ENCODE measurements at places on chromosomes 2 and 18. TPM values are rescaled to one million over a fixed set of nuclear protein-coding genes. Genes with fewer than 3 reads are reported as not detected.
A peak's percentile ranks its signal among the peaks of the same experiment; 100 is the strongest.

DNA sequence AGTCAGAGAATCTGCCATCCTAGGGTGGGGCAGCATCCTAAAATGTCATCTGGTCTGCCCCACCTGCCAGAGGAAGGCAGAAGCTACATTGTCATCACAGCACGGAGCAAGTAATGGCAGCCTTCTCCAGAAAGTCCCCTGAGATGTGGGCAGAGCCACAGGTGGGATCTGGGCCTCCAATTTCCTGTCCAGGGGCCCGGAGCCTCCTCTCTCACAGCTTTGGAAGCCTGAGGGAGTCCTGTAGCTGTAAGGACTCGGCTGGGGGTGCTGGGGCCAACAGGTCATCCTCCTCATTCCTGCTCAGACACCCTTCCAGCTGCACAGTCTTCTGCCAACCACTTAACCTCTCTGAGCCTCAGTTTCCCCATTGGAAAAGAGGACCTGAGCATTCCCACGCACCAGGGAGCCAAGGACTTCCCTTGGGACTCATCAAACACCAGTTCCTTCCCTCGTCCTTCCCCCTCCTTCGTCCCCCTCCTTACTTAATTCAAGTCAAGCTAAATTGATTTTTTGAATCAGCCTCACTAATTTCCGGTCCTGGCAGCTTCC, 48.6 kb upstream of the ID2 start:
- no peak for DNase-seq

GRCh38 chr2:162073888-162074631, at the start of gene DPP4:
TSS of gene DPP4 (minus strand) at chr2:162074215. CDS start at chr2:162073981, 234 bp downstream.
- DNase-seq, result peak; percentile 37

DNA sequence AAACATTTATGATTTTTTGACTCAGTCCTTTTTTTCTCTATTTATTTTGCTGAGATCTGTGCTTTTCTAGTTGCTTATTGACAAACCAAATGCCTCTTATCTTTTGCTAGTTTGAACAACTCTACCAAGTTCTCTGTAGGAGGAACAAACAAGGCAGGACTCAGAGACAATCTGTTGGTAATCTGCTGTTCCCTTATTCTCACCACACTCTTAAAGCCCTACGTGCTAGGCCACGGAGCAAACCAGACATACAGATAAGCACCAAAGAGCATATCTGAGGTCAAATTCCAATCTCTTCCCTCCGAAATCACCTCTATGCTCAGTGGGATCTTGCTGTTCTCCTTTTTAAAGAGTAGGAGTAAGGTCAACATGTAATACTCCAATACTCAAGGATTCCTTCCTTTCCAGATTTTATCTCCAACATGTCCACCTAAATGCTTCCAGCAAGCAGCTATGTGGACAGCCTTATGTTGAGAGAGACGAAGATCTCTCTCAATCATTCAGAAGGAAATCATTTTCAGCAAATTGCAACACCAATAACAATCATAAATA, 18.4 kb downstream of the FN1 start:
- DNase-seq, result no peak

- no peak for DNase-seq
These were observed 16.5 kb upstream of the SERPINB7 start for GRCh38 chr18:63758615-63759240.

GRCh38 chr18:34787931-34788532, 77.9 kb downstream of the DTNA start:
- DNase-seq, result peak; percentile 56

DNA sequence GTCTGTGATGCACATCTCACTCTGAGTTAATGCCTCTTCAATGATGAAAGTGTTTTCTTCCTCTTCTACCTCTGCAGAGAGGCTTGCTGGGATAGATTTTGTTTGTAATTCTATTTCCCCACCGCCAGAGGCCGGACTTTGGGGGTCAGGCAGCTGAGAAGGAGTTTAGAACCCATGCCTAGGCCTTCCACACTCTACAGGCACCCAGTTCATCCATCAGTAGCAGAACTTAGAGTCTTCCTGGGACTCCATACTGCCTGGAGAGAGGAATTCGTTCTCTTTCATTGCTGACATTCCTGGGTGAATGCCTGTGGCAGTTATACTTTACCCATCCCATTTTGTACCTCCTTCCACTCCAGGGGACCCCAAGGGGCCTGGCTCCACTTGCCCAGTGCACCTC, 9.1 kb downstream of the TPRKB start:
- DNase-seq, result no peak

DNA sequence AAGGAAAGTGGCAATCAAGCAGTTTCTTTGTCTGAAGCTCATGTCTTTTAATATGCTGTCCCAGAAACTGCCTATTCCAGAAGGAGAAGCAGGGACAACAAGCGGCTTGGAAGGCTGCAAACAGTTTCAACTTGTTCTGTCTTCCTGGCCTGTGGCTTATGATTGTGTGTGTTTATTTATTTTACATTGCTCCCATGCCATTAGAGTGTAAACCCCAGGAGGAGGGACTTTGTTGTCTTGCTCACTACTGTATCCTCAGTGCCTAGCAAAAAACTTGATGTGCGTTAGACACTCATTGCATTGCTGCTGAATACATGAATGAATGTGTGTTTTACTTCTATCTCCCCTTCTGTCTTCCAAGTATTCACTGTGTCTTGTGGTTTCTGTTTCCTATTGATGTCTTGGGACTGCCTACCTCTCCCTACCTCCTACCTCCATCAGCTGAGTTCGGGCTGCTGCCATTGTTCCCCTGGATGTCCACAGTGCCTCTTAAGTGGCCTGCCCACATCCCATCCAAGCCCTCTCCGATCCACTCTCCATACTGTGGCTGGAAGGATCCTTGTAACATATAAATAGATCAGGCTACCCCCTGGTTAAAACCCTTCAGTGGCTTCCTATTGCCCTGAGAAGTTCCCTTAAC, 261.4 kb downstream of the DYSF start:
- DNase-seq, result no peak

GRCh38 chr18:35739778-35740177, 158.2 kb downstream of the GALNT1 start:
- no peak for DNase-seq

GRCh38 chr2:240232961-240233884, 92.8 kb upstream of the OTOS start:
- peak; percentile 69 for DNase-seq

DNA sequence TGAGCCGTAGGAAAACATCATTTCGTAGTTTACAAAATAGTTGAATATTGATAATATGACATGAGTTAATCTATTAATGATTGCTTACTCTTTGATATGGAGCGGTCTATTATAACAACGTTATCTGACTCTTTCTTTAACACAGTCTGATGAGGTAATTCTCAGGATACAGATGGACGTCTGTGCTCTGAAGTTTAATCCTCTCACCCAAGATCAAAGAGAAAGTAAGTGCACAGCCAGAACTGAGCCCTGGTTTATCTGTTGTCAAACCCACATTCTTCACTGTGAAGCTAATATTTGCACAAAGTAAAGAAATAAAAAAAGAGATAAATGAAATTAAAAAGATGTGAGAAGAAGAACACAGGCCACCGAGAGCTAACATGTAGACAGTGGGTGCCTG, 190.9 kb upstream of the COPS8 start:
- DNase-seq, result no peak

GRCh38 chr2:28393114-28393836, 617 bp downstream of the FOSL2 start:
- peak; percentile 74 for DNase-seq

DNA sequence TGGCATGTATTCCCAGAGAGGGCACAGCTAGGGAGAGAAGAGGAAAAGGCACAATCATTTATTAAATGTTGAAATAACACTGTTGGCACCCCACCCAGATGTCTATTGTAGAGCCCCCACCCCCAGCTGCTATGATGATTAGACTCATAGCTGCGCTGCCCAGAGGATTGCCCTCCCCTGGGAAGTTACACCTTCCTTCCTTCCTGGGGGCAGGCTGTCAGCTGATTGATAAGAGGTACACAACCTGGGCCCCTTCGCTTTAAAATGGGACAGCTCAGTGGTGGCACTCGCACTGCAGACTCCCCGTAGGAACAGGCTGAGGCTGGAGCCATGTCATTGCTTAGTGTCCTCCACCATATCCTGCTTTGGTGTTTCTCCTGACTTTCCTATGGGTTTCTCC, 18.1 kb downstream of the TEX51 start:
- no peak for DNase-seq

- peak; percentile 9 for DNase-seq
These were observed 92.0 kb upstream of the GULP1 start for GRCh38 chr2:188199716-188200128.

DNA sequence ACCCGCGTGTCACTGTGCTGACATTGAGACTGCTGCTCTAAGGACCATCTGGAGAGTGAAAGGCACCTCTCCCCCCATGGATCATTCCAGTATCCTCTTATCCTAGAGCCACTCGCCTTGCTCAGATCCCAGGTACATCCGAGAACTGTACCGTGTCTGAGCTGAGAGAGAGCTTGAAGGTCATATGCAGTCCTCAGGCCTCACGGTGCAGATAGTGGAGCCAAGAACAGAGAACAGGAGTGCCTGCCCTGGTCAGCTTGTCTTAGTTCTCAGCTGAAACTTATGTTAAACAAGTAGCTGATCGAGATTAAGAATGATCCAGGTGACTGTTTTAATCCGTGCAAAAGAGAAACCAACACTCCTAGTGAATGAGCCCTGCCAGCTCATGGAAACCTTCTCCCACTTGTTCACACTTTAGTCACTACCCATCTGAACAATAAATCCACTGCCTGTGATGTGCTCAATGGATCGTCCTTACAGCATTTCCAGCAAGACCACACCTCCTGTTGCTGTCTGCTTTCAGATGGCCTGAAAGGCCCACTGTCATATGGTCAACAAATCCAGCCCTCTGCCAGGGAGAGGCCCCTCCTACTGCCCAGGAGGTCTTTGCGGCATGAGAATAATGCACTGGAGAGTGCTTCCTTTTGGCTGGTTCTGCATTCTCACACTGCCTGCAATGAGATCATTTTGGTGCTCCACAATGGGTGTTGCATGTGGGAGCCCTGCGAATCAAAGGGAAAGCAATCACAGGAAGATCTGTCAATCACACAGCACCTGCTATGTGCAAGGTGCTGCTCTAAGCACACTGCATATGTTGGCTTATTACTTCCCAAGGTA, 43.7 kb upstream of the APCDD1 start:
- DNase-seq, result no peak

GAL3ST2 gene
- not detected for total RNA-seq

FAP gene
- total RNA-seq, result 1.3 TPM

SP140 gene
- not detected for total RNA-seq

MPHOSPH10 gene
- total RNA-seq, result 10.6 TPM

DYNC1I2 gene
- total RNA-seq, result 135 TPM
